ENCODE measurements at places on chromosomes 2 and 18.

DNA sequence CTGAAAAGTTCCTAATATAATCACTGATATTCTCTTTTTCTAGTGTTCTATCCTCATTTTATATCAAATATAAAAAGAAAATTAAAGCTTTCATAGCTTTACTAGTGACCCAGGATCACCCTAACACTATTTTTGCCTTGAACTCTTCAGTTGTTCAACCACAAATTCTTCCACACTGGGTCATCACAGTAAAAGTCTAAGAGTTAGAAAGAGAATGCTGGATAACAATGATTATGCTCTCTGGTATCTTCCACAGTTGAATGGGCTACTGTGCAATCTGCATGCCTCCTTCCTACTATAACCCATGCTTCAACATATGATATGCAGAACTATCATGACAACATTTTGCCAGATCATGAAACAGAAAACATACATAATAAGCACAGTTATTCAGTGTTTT lies 32.3 kb downstream of the CHN1 start:
- no peak for DNase-seq

- no peak for DNase-seq
Measured at GRCh38 chr2:173959358-173959884, 5.8 kb downstream of the SP3 start.

DNA sequence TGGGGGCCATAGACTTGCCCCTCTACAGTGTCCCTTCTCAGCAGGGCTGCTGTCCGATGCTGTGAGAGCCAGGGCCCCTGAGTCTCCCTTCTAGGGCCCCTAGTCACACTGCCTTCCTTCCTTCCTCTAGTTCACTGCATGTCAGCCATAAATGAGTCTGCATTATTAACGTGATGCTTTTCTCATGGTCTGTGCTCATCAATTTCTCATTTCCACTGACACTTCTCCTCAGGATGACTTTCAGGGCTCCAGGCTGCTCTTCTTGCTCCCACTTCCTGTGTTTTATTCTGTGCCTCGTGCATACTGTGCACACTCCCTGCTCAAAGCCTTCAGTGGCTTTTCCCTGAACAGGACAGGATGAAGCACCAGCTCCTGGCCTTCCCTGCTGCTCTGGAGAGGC lies 146.5 kb downstream of the FAM210A start:
- DNase-seq: no peak

GRCh38 chr18:9685615-9685890 lies 22.5 kb upstream of the RAB31 start:
- DNase-seq: no peak

- no peak for DNase-seq
Measured at GRCh38 chr2:1091895-1092585, 141.4 kb downstream of the SNTG2 start.

All from stimulated activated CD8-positive, alpha-beta memory T cell treated with anti-CD3 and anti-CD28 coated beads, Interleukin-7, amount 100 ng/mL, for 1 hour (primary cell).